ENCODE measurements at places on chromosomes 12 and 14.

DNA sequence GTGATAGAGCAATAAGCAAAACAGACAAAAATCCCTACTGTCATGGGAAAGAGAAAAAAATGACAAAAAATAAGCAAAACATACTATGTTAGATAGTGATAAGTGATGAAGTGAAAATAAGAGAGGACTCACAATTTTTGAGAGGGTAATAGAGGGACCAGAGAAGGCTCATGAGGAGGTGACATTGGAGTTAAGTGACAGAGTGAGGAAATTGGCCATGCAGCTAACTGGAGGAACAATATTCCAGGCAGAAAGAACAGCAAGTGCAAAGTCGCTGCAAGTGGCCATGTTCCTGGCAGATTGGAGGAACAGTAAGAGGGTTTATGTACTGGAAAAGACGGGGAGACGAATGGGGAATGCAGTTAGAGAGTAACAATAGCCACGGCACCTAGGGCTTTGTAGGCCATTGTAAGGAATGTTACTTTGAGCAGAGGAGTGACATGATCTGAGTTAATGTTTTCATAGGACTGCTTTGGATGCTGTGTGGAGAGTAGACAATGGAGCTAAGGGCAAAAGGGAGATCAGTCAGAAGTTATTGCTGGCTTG is 1.4 kb upstream of the SAV1 start:
- no peak for DNase-seq

- no peak for DNase-seq
Measured at GRCh38 chr14:70890826-70891659, 16.2 kb upstream of the PCNX1 start.

- DNase-seq, result peak; percentile 67
Measured at GRCh38 chr12:9750276-9751203, 10.2 kb downstream of the CD69 start.

- no peak for DNase-seq
Measured at GRCh38 chr14:50400461-50400860, 3.8 kb upstream of the CDKL1 start.

- peak; percentile 55 for DNase-seq
Measured at GRCh38 chr12:110245369-110245772, 35.7 kb upstream of the ATP2A2 start.

All from RPMI8226 (cell line).